ENCODE measurements at places on chromosomes 4 and X.

- DNase-seq = no peak
Measured at GRCh38 chr4:154944996-154945395, 163.9 kb downstream of the RBM46 start.

DNA sequence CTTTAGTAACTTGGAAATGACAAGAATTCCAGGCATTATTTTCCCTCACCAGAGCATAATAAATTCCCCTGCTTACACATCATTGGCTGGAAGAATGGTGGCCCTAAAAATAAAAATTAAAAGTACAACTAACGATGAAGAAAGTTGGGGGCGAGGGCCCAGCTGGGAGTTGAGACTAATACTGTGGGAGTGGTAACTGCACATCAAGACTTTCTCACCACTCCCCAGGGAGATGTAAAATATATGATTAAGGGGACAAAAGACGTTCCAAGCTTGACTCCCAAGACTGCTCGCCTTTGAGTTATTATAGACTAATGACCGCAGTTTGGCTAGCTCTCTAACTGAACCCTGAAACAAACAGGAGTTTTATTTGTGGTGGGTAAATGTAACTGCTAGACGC is 30.0 kb downstream of the SMIM31 start:
- no peak for DNase-seq

GRCh38 chr4:76055016-76055415 is 19.1 kb upstream of the CXCL11 start:
- DNase-seq = no peak

DNA sequence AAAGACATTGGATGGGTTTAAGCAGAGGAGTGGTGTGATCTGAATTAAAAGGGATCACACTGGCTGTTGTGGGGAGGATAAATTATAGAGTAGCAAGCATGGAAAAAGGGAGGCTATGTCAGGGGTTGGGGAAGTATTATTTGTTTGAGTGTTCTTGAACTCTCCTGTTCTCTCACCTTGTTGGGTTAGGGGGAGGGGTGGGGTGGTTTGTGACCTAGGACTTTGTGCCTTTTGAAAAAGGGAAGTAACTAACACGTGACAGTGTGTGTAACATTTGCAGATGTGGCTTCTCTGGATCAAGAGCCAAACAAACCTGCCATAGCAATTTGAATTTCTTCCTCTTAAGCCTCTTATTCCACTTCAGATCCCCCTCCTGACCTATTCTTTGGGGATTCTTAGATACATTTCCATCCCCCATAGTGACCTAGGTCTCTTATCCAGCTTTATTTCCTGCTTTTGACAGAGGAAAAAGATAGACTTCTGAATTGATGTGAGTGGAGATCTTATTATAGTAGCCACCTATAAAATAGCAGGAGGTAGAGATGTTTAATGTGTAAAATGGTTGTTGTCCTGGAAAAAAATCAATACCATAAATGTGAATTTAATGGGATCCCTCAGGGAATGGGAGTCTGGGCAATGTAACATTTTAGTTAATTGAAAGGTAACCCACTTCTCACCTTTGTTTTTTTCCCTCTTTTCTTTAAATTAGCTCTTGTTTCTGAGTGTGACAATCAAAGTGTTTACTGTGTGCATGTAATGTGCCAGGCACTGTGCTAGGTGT is 120.4 kb downstream of the CT47B1 start:
- DNase-seq = peak; percentile 8

- DNase-seq = no peak
Measured at GRCh38 chrX:45872480-45872879, 671.8 kb upstream of the DIPK2B start.

DNA sequence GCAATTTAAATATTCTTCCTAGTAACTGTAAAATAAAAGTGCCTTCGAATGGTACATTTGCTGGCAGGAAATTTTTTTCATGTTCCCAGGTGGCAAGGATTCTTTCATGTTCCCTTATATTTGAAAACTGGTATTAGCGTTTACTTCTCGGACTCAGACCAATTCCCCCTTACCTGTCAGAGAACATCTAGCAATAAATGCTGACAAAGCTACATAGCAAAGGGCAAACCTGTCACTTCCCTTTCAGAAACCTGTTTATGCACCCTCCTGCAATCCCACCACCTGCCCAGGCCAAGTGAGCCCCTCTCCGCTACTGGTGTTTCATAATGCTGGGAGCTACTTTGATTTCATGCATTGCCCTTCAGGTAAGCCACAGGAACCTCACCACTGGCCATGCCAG is 98.2 kb downstream of the HPRT1 start:
- DNase-seq = no peak

GRCh38 chr4:183403961-183404360 is 40.5 kb upstream of the CDKN2AIP start:
- DNase-seq = no peak

DNA sequence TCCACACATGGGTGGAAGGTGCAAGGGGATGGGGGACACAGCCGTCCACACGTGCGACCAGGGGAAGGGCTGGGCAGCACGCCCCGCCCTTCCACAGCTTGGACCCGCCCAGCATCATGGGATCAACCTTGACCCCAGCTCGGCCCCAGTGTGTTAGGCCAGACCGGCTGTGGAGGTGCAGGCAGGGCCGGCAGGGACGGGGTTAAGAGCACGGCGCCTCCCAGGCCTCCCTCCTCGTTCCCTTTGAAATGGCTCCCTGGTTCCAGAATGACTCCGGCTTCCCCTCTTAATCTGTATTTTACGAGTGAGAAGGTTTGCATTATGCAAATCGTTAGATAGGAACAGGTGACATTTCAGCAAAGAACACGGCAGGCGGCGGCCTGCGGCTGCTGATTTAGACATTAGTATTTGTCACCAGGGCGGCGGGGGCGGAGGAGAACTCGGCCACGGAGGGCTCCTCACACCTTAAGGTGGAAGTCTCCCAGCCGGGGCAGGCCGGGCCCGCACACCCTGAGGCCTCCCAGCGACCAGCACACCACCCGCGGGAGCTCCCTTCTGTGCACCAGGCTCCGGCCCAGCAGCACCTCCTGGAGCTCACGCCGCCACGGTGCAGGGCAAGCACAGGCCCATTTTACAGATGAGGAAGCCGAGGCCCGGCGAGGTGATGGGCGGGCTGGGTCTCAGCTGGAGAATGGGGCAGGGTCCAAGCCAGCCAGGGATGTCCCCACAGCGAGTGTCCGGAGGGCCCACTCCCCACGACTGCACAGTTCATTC is 116.1 kb downstream of the FAM53A start:
- DNase-seq = no peak

DNA sequence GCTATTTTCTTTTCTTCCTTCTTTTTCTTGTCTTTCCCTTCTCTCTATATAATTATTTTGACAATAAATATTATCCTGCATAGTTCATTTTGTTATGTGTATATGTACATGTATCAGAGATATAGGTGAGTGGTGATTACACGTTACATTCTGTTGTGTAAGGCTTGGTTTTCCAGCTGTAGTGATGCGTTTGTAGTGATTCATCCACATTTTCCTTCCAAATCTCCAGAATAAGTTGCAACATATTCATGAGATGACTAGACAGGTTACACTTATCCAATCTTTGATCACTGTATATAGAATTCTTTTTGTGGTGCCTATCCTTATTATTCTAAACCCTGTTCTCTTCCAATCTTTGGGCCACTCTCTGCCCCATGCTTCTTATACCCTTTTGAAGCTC is 540.2 kb downstream of the GBA3 start:
- DNase-seq = no peak

GRCh38 chr4:79666875-79667274 is 258.8 kb upstream of the GK2 start:
- no peak for DNase-seq

DNA sequence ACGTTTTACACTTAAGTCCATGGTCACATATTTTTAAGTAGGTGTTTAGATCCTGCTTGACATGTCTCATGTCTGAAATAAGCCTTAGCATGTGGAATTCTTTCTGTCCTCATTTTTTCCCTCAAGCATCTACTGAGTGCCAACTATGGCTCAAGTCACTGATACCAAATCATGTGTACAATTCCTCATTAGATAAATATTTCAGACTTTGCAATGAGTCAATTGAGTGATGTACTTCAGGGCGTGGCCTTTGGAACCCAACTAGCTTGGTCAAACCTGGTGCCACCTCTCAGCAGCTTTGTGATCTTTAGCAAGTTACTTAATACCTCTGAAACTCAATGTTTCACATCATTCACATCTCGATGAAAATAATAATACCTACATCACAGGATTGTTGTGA is 12.6 kb upstream of the JADE1 start:
- no peak for DNase-seq

DNA sequence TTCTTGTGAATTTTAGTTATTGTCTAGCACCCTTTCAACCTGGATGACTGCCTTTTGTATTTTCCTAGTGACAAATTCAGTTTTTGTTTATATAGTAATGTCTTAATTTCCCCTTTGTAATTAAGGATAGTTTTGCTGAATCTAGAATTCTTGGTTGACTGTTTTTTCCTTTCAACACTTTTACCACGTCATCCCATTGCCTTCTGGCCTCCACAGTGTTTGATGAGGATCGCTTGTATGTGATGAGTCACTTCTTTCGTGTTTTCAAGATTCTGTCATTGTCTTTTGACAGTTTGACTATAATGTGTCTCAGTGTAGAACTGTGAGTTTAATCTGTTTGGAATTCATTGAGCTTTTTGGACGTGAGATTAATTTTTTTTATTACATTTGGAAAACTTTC is 30.1 kb downstream of the KDM6A start:
- no peak for DNase-seq

DNA sequence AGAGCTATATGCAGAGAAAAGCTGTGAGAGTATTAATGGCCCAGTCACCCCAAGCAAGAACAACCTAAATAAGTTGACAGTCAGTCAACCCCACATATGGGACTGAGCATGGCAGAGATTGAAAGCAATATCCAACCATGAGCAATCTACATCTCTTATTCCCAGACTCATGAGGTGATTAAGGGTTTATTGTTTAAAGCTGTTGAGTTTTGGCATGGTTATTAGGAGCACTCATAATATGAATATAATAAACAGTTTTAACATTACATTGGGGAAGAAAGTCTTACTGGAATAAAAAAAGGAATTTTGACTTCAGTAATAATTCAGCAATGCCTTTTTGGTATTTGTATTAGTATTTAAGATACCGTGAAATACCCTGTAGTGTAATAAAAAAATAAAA is 1627.4 kb downstream of the STIM2 start:
- no peak for DNase-seq

DNA sequence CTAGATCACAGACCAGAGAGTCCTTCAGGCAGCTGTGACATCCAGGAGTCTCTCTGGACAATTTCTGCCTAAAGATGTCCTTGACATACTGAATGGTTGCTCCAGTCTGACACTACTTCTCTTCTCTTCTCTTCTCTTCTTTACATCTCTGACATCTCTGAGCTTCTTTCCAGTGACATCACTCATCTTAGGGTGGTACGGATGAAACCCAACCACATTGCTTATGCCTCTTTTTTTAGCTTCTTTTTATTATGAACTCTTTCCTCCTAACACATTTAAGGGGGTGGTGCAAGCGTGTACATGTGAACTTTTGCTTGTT is 39.4 kb upstream of the IRF2 start:
- no peak for DNase-seq

DNA sequence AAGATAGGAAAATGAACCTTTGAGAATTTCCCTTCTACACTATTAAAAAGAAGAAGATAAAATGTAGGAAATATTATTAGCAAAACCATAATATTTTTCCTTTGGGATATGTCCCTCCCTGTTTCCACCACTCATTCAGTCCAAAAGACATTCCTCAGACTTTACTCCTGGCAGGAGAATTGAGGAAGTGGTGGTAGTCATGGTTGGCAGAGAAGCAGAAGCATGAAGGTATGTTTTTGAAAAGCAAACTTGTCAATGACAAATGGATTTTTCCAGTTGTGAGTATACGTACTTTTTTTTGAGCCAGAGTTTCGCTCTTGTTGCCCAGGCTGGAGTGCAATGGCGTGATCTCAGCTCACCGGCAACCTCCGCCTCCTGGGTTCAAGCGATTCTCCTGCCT is 13.7 kb downstream of the STAG2 start:
- DNase-seq = no peak

- DNase-seq = no peak
Measured at GRCh38 chr4:165450871-165451270, 72.1 kb downstream of the CPE start.

DNA sequence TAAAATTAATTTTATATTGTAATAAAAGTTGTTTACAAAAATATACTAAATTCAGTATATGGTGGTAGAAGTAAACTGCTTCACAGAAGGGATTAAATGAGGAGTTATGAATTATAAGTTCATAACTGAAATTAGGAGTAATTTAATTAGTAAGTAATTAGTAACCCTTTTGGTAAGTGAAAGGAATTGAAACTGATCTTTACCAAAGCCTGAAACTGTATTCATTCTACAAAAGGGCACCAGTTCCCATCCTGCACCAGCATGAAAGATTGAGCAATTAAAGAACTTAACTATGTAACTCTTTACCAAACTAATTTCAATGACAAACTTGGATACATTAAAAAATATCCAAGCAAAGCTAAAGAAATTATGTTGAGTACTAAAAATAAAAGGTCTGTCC is 8.2 kb downstream of the MED14 start:
- no peak for DNase-seq

- DNase-seq = peak; percentile 76
Measured at GRCh38 chrX:9144701-9145241, 110.8 kb upstream of the FAM9B start.

DNA sequence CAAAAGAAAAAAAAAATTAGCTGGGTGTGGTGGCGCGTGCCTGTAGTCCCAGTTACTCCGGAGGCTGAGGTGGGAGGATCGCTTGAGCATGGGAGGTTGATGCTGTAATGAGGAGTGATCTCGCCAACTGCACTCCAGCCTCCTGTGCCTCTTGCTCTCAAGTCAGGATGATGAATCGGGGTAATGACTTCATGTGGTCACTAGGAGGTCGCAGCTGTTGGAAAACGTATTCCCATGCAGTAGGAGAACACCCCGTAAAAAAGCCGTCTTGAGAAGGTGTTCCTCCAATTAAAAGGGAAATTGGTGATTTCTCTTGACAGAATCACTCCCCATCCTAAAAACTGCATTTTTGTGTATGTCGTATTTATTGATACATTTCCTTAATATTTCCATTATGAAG is 2.2 kb downstream of the CCNB3 start:
- no peak for DNase-seq

DNA sequence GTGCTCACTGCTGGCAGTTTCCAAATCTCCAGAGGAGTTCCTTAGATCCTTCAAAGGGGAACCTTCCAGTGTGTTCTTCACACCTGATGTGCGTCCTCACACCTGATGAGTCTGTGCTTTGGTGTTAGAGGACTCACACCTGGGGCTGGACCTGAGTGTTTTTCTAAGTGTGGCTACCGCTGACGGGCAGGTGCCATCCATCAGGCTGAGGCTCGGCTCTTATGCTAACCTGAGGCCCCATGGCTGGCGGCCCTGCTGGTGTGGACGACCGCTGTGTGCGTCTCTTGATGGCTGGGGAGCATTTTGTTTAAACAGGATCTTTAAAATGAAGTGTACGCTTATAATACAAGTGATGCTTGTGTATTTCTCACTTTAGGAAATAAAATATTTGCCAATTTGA is 28.4 kb downstream of the PCGF3 start:
- no peak for DNase-seq

- DNase-seq = no peak
Measured at GRCh38 chr4:55965585-55965984, 16.8 kb downstream of the CEP135 start.
